D721Med (cell line): ENCODE measurements at places on chromosomes 4 and X.

GRCh38 chrX:17637235-17637634, 100.1 kb upstream of the SCML1 start:
- no peak for DNase-seq

DNA sequence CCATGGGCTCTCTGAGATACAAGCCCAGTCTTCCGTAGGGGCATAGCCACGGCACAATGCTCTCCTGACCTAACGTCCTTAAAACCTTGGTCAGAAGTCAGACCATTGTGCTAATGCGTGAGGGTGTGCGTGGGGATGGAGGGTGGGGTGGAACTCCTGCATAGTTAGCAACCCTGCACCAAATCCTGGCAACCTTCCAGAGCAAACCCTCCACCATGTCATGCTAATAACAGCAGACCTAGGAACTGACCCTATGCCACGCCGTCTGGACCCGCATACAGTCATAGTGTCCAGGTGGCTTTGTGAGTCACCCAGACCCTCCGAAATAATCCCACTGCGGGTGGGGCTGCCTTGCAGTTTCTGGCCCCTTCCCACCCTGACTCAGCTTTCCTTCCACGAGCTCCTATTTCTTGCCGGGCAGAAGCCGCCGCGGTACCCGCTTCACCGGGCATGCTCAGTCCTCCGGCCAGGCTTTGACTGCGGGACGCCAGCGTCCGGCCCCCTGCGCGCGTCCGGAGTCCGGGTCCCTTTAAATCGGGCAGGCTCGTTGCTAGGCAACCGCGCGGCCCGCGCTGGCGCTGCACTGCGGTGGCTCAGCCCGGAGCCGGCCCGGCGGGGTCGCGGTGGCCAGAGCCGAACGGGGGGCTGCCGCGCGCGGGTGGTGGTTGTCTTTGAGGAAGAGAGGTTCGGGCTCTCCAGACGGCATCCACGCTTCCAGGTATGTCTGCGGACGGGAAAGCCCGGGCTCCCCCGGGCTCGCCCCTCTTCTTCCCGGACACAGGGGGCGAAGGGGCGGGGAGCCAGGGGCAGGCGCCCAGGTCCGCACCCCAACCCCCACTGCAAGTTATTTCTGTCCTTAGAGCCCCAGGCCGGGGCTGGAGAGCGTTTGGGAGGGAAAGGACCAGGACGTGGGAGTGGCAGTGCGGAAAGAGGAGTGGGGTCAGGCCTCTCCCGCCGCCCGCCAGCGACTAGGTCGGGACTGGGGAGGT, at the start of gene CCDC160:
Gene CCDC160, plus strand, starts transcription at position 557 of the 989 bp plus-strand sequence. CDS start 7,619 bp downstream, outside the sequence.
- no peak for DNase-seq

- DNase-seq, result no peak
Measured at GRCh38 chr4:182540496-182540895, 297.3 kb downstream of the TENM3 start.

GRCh38 chr4:117417856-117418255, 332.5 kb upstream of the TRAM1L1 start:
- DNase-seq, result no peak

DNA sequence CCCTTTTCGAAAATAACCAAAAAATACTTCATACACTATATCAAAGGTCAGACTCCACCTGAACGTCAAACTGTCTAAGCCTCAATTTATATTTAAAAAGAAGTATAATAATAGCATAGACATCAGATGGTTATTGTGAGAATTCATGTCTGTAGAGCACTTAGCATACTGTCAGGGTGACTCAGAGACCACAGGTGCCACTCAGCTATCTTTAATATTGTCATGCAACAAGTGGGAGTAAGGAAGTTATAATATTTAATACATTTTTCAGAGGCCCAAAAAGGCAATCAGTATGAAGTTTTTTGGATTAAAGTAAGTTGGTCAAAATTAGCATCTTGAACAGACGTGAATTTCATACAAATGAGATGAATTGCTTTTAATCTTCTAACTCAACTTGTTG, 93.3 kb downstream of the PHOX2B start:
- DNase-seq, result no peak
